ENCODE measurements at places on chromosomes 2 and 18.

DNA sequence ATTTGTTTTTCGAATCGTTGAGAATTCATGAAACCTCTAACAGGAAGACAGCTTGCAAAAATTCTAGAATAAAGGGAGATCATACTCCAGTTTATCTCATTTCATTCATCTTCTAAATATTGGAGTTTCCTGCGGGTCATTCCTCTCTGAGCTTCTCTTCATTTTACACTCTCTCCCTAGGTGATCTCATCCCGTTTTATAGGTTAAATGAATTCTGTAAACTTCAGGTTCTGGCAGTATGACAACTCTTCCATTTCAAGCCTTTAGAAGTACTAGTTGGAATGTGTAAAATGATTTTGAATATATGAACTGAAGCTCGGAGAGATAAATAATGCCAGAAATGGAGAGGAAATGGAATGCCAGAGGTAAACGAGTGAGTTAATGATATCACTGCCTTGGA, 312.4 kb downstream of the METTL4 start:
- no peak for DNase-seq

DNA sequence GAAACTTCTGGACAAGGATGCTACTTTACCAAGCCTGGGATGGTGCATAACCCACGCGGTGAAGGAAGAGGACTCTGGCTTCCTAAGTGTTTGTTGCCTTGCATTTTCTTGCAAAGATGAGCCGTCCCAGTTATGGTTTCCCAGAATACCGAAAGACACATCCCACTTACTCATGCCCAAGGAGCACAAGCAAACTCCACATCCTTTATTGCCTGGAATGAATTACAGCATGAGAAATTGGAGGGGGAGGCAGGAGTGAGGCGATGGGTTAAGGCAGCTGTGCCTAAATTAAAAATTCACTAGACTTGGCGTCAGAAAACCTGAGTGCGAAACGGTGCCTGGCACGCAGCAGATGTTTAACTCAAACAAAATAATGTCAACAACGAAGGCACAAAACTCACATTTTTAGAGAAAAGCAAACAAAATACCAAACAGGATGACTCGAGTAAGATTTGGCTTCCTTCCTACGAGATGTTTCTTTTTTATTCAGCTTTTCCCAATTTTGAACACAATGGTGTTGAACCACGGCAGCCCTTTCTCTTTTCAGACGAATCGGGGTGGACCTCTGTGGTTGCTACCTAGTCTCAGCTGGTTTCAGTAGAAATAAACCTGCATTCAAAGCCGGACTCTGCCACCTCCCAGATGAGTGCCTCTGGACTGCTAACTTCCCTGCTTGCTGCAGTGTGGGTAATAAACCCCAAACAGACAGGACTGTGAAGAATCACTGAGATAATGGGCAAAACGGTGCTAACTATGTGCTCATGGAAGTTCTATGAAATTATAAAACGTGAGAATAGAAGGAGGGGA, 100.3 kb upstream of the NCK2 start:
- no peak for DNase-seq

- no peak for DNase-seq
Observed at GRCh38 chr2:54867457-54867856, 144.0 kb downstream of the EML6 start.

- no peak for DNase-seq
Observed at GRCh38 chr2:9697909-9698308, 67.1 kb upstream of the YWHAQ start.

DNA sequence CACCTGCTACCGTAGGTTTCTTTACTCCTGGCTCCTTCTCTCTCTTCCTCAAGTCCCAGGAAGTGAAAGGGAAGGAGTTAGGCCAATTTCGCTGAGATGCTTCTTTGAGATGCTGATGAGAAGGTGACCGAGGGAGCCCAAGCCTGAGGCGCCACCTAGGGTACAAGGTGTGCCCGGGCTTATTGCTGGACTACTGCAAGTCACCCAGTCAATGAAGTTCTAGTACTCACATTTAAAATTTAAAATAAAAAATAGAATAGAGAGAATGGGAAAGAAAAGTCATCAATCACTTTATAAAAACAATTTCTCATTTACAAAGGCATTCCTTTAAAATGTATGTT, 45.3 kb downstream of the ACAA2 start:
- no peak for DNase-seq

DNA sequence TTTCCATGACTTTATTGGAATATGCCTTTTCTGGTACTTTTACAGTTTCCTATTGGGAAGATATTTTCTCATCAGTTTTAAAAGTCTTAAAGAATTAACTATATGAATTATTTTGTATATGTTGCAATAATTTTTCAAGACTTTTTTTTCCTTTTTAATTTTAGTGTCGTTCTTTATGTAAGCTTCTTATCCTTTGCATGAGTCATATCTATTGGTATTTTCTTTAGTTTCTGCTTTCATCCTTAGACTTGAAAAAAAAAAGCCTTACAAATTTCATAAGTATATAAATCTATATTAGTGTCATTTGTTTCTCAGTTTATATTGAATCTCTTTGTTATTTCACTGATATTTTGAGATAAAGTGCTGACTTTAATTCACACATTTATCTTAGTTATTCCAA, 94.9 kb downstream of the DSEL start:
- DNase-seq, result no peak

- DNase-seq, result no peak
Observed at GRCh38 chr2:73114273-73114867, 1.6 kb upstream of the RAB11FIP5 start.

- DNase-seq, result no peak
Observed at GRCh38 chr18:62963507-62963906, 248.2 kb downstream of the PHLPP1 start.

DNA sequence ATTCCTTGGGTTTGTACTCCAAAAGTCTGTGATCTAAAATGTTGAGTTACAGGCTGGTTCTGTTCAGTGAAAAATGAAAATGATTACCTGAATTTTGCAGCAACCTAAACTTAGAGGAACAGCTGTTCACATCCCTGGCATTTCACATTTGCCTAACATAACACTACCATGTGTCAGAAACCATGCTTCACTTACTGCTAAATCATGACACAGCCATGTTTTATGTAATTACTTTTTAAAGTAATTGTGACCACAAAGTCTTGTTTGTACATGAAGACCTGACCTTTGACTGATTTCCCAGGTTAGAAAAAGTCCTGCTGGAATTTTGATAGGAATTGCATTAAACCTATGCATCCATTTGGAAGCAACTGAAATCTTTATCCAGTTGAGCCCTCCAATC, 79.1 kb downstream of the FAM168B start:
- no peak for DNase-seq

DNA sequence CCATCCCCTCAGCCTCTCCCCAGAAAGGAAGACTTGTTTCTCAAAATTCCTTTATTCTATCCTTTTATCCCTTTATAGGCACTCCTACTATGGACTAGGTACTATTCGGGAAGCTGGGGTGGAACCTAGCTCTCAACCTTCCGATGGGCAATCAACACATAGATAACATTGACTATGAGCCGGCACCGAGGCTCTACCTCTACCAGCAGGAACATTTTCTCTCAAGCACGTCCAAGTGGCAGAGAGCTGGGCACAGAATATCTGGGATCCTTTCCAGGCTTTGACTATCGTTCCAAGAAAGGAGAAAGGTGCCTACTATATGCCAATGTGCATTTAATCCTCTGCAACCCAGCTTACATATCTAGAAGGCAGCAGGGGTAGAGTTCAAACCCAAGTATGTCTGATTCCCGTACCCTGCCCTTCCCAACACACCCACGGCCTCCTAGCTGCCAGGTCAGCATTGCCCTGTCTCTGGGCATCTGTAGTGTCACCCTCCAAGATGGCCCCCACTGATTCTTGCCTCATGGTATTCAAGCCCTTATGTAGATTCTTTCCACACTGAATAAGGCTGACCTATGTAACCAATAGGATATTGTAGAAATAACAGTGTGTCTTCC, 28.3 kb downstream of the TNS1 start:
- DNase-seq, result no peak

DNA sequence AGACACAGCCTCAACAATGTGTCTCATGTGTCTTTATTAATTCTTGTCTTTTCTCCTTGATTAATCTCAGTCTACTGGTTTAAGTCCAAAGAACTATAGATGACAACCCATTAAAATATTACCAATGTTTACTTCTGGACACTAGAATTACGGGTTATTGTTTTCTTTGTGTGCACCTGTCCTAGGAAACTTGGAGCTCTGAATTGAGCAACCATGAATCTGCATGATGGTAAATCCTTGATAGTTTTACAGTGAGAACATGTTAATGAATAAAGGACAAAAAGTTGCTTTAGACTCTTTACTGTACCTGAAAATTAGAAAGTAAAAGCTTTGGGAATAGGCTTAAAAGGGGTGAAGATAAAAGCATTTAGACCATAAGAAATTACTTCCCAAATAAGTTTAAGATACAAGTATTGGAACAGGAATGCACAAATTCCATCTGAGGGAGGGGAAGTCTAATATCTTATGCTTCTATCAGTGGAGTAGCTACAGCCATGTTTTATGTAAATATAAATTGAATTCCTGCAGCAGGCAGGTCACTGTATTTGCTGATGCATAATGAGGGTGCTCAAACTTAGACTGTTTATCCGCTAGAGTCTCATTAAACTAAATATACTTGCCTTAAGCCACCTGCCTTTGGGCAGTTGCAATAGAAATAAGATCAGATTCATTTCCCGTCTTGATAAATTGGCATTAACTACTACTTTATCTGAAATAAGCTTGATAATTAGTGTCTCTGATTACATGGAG, 603.7 kb upstream of the GCFC2 start:
- DNase-seq, result no peak

- no peak for DNase-seq
Observed at GRCh38 chr18:35578481-35578880, 3.1 kb upstream of the GALNT1 start.

- DNase-seq, result no peak
Observed at GRCh38 chr2:160510617-160511016, 17.0 kb upstream of the RBMS1 start.

GRCh38 chr2:75622929-75623328, 23.7 kb upstream of the MRPL19 start:
- no peak for DNase-seq

- DNase-seq, result no peak
Observed at GRCh38 chr2:180669016-180669415, 311.4 kb upstream of the UBE2E3 start.

GRCh38 chr2:42819160-42819559, 26.8 kb upstream of the HAAO start:
- no peak for DNase-seq

DNA sequence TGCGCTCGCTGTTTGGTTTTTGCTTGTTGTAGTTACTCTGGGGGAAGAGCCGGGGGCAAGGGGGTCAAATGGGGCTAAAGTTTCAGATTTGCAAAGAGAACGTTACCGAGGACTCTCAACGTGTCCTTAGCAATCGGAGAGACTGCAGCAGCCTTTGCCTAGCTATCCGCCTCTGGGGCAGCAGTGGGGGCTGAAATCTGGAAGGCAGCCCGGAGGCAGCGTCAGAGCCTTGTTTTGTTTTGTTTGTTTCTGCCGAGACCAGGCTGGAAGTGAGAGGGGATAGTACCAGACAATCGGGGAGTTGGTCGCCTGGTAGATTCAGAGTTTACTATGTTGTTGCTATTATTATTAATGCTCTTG, 1.2 kb downstream of the CDH20 start:
- no peak for DNase-seq

GRCh38 chr2:88321449-88322248, 130.8 kb downstream of the FOXI3 start:
- DNase-seq, result no peak

DNA sequence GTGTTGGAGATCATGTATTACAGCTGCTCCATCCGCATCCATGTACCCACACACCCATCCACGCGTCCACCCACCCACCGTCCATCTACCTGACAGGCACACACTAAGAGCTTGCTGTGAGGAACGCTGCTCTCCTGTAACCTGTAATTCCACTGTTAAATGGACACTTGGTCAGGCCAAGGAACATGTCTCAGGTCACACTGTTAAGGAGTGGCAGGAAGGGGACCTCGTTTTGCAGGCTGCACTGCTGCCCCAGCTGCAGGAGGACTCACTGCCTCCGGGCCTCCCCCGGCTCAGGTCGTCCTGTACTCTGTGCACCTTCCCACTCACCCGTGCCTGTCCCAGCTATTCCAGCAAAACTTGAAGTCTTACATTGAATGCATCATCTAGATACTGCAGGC, 170.5 kb downstream of the EIPR1 start:
- DNase-seq, result no peak

DNA sequence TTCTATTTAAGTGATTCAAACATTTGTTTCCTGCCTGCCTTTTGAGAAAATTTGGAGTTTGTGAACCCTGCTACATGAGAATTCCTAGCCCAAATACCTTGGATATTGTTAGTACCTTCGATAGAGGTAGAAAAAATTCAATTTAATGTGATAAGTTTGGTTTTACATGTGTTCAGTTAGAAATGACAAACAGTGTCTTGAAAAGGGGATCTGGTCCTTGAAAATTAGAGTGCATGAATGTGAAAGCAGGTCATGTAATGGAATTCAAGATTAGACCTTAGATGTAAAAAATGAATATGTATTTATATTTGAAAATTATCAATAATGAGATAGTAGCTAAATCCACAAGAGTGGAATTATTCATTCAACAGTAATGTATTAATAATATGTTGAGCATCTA, 70.5 kb downstream of the PIK3C3 start:
- no peak for DNase-seq

DNA sequence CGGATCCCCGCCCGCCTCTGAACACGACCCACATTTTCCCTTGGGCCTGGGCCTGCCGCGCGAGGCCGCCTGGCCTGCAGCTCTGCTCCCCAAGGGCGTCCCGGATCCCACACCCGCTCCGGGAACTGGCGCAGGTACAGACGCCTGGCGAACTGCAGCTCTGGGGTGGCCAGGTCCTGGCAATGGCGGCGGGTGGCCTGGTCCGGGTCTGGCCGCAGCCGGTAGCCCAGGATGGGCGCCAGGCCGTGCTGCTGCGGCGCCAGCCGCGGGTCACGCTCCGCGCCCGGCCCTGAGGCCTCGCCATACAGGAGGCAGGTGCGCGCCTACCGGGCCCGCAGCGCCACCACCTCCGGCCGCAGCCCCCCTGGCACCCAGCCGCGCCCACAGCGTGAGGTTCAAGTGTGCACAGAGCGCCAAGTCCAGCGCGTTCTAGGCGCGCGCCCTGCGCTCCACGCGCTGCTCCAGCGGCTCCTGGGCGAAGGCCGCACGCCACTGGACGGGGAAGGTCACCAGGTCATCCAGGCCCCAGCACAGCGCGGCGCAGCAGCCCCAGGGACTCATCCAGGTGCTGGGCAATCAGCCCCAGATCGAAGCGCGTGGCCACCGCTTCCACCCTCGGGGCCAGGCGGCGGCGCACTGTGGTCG, 9.5 kb downstream of the AQP12A start:
- DNase-seq, result no peak

- DNase-seq, result no peak
Observed at GRCh38 chr2:59888015-59888414, 665.4 kb downstream of the BCL11A start.

GRCh38 chr2:227657199-227657845, 9.3 kb upstream of the SCYGR5 start:
- no peak for DNase-seq

DNA sequence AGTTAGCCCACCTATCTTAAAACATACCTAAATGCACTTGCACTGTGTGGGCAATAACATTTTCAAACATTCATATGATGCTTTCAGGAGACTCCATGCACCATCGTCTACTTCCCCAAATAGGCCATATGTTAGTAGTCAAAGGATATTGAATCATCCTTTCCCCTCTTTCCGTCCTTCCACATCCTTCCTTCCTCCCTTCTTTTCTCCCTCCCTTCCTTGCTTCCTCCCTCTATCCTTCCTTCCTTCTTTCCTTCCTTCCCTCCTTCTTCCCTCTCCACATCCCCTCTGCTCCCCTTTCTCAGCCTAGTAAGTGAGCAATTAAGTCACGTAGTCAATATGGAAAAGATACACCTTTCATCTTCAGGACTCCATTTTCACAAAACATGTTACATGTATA, 73.8 kb downstream of the ZEB2 start:
- no peak for DNase-seq

All from type B pancreatic cell (in vitro differentiated cells).